AG09309 (cell line): ENCODE measurements at places on chromosomes 1 and 21.

DNA sequence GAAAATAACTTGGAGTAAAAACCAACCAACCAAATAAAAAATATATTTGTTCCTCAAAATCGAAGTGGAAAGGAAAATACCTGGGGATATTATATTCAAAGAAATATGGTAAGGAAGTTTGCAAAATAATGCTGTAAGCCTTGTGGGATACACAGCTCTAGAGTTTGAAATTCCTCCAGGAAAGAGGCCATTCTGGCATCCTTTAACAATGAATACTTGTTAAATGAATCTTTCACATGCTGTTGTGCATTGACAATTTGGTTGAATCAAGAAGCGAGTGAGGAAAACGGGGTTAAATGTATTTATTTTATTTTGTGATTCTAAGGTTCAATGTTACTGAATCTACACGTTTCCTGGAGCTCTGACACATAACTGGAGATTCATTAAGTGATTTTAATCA, 30.5 kb upstream of the NTNG1 start:
- DNase-seq = peak; percentile 16

DNA sequence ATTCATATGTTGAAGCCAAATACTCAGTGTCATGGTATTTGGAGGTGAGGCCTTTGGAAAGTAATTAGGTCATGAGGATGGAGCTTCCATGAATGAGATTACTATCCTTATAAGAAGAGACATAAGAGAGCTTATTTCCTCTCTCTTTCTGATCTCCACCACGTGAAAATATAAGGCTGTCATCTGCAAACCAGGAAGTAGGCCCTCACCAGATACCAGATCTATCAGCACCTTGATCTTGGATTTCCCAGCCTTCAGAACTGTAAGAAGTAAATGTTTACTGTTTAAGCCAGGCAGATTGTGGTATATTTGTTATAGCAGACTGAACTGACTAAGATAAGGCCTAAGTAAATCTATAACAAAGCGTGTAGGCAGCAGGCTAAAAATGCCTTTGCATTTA, 25.3 kb downstream of the RBM11 start:
- no peak for DNase-seq

- no peak for DNase-seq
Observed at GRCh38 chr21:46498335-46499050, 39.8 kb downstream of the DIP2A start.

DNA sequence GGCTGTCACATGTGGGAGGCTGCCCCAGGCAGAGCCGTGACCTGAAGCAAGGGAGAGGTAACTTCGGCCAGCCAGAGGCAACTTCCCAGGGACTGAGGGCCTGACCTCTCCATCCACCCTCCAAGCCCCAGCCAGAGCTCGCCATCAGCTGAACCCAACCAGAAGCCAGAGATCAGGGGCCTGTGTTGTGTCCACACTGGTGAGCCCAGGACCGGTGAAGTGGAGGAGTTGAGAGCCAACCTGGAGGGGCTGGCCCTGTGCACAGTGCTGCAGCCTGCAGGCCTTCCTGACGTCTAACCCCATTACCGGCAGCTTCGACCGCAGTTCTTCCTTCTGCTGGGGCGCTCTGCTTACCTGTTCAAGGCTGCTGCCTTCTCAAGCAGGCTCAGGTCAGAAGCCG, 19.6 kb upstream of the PDE9A start:
- DNase-seq = no peak

- DNase-seq = no peak
Observed at GRCh38 chr1:198701766-198702539, 63.1 kb downstream of the PTPRC start.

DNA sequence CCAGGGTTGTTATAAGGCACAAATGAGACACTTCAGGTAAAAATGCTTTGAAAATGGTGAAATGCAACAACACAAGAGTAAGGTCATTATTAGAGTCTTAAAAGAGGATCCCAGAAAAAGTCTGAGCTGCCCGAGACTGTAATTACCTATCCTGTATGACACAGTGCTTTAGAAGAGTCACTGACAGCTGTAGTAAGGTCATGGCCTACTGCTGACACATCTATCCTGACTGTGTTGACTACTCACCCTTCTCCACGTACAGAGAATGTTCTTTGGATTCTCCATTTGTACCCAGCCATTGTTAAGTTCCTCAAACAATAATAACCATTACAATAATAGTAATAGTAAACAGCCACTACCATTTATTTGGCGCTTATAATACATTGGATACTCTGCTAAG, 104.4 kb downstream of the CACHD1 start:
- DNase-seq = no peak

DNA sequence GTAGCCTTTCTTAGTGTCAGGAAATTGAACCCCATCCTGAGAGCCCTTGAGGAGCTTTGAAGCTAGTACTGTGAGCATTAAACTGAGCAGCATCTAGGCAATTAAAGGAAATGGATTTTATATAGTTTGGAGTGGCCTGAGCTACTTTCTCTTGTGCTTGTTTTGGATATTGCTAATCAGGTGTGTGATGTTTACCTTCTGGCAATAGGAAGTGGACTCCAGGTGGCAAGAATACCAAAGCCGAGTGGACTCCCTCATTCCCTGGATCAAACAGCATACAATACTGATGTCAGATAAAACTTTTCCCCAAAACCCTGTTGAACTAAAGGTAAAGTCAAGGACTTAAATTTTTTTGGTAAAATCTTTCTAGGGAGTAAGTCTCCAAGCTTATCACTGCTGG, 79.4 kb downstream of the MACF1 start:
- no peak for DNase-seq

- DNase-seq = no peak
Observed at GRCh38 chr1:180143359-180143758, 11.3 kb upstream of the QSOX1 start.

GRCh38 chr1:221715321-221716169, 26.3 kb downstream of the DUSP10 start:
- DNase-seq = no peak

- DNase-seq = no peak
Observed at GRCh38 chr1:8666389-8667167, 150.9 kb downstream of the RERE start.

DNA sequence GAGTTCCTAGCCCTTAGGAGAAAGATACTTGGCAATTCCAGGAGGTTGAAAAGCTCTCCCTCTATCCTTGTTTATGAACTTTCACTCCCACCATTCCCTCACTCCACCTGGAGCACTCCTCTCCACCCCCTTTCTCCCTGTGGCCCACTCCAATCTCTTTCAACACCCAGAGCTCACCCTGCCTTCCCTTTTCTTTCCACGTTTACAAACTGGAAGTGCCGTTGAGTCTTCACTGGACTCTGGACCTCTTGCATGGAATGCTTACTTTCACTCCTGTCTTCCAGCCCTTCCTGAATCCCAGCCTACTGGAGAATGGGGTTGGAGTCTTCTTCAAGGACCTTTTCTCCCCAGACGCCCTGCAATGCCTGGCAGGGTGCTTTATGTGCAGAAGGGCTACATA, 198.5 kb downstream of the RHOU start:
- no peak for DNase-seq

- DNase-seq = no peak
Observed at GRCh38 chr1:210043058-210043457, 105.0 kb downstream of the SYT14 start.

DNA sequence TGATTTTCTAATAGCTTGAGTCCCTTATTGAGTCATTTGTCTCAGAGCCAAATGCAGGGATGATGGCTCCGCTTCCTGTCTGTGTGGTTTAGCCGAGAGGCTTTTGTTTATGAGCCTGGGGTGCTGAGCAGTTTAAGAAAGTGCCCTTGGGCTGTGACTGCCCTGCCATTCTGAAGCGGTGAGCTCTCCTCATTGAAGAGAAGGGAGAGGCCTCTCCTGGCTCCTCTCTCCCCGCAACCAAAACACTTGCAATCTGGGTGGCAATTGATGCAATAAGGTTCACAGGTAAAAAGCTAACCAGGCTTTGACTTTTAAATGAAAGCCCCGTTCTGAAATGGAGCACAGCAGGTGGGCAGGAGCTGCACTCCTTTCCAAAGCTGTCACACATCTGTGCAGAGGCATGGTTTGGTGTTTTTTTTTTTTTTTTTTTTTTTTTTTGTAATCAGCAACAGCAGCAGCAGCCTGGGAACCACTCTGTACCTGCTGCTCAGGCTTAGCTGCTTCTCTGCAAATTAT, 403.7 kb downstream of the SIPA1L2 start:
- DNase-seq = peak; percentile 46

- DNase-seq = no peak
Observed at GRCh38 chr1:2546515-2547209, 9.5 kb upstream of the TNFRSF14 start.

- no peak for DNase-seq
Observed at GRCh38 chr1:248155927-248156326, 11.0 kb downstream of the OR2M5 start.

- no peak for DNase-seq
Observed at GRCh38 chr1:162375463-162375862, 1.2 kb downstream of the SPATA46 start.

- no peak for DNase-seq
Observed at GRCh38 chr21:45475797-45476570, 66.3 kb downstream of the SLC19A1 start.

DNA sequence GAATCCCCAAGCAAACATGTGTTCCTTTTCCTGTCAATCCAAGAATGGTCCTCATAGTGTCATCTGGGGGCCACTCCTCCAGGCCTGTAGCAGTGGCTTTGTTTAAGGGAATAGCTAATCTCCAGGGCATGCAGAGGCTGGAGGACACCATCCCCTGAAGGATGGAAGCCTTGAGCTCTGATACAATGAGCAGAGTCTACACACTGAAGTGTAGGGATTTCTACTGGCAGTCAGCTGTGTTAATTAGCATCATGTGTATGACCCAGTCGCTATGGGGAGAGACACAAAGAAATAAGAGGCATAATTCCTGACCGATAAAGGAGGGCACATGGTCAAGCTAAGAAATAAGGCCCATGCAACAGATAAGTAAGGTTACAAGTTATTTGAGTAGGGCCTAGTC, 29.1 kb downstream of the ANGEL2 start:
- no peak for DNase-seq

DNA sequence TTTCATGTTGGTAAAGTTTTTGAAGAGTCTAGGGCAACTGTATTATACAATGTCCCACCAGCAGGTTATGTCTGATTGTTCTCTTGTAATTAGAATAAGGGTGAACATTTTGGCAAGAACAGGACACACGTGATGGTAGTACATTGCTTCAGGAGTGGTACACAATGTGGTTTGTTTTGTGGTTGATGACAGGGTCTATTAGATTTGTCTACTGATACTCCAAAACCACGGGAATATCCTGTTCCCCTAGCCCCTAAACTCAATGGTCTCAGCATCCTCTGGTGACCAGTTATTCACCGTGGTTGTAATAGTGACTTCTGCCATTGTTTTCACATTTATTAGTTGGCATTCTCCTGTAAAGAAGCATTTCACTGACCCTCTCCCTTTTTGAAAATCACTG, 22.1 kb upstream of the ACTA1 start:
- DNase-seq = no peak
